ENCODE measurements at places on chromosomes 13 and 19.
A peak's percentile ranks its signal among the peaks of the same experiment; 100 is the strongest.

DNA sequence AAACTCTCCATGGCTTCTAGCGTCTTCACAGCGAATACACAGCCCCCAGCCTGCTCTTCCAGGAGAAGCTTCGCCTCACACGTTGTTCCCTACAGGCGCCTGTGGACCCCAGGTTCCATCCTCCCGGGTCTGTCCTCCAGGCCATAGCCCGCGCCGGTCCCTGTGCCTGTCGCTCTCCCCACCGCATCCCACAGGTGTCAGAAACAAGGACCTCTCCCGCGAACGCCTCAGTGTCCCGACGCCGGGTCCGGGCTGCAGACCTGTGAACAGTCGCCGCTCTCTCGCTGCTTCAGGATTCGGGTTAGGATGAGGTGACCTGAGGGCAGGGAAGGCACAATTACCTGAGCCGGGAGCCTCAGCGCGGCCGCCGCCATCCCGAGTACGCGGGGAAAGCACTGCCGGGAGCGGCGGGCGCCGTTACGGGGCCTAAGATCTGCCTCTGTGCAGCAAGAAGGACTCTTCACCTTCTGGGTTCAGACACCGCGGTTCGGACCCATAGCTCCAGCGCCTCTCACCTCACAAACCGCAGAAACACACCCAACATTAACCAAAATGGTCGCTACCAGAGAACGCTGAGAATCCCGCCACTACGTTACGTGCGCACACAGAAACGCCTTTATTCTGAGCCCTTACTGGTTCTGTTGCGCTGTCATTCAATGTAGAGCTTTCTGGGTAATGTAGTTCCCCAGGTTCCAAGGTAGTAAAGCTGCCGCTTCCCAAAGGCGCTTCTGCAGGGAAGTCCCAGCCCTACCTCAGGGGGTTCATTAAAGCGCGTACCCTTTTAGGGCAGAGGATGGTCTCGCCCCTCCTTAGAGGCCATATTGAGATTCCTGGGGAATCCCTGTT, at the start of gene ZNF418:
Gene ZNF418, minus strand, starts transcription at position 583 of the 846 bp plus-strand sequence. CDS start 1,580 bp downstream, outside the sequence.
- DNase-seq, result peak; percentile 70

GRCh38 chr19:45474606-45475521, 7.1 kb downstream of the FOSB start:
- no peak for DNase-seq

- DNase-seq, result no peak
Observed at GRCh38 chr19:9996541-9996940, 13.8 kb downstream of the COL5A3 start.

- DNase-seq, result no peak
Observed at GRCh38 chr13:85441975-85442374, 357.2 kb downstream of the SLITRK6 start.

DNA sequence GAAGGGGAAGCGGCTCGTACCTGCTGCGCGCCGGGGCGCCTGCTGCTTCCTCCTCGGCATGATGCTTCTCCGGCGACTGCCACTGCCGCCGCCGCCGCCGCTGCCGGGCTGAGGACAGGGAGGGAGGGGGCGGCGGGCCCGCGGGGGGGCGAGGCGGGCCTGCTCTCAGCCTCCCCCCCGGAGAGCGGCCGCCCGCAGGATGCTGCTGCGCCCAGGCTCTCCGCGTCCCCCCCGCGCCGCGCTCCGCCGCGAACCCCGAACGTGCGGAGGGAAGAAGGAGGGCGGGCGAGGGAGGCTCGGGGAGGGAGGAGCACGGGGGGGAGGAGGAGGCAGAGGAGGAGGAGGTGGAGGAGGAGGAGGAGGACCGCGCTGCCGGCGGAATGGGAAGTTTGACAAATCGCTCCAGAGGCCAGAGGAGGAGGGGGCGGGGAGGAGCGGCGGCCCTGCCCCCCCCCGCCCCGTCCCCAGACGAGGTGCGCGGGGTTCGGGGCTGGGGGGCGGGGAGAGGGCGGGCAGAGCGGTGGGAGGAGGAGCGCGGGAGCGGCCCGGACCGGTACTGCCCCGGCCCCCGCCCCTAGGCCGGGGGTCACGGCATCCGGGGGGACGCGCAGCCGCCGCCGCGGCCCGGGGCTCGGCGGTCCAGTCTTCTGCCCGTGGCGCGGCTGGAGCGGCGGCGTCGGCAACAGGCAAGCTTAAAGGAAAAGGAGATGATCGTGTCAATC, at the start of gene TSHZ3:
Gene TSHZ3, minus strand, starts transcription at position 277 of the 722 bp plus-strand sequence. Its CDS starts 217 bp downstream, at position 60.
- DNase-seq, result peak; percentile 85

- no peak for DNase-seq
Observed at GRCh38 chr19:33557196-33557595, 35.6 kb upstream of the PEPD start.

DNA sequence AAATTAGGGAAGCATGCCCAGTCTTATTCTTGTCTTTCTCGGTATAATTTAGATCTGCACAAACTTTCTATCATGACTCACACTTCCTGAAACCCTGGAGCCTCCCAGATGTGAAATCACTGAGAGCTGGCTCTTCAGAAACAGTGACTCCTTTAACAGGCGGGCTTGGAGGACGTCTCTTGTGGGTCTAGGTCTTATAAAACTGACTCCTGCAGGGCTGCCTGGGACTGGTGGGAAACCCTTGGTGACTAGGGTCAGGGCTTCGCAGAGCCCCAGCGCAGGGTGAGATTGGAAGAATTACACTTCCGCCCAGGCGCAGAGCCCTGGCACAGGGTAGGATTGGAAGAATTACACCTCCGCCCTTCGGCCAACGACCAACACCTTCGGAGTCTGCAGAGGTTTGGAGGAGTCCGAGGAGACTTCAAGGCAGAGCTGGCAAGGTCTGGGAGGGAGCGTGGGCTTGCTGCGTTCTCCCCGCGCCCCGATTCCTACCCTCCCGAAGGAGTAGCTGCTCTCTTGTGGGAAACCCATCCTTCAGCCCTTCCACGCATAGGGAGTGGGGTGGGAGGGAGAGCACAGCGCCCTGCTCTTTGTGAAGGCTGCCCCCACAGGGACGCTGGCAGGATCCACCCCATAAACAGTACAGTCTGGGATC, 43.4 kb upstream of the MAP3K10 start:
- DNase-seq, result peak; percentile 62

DNA sequence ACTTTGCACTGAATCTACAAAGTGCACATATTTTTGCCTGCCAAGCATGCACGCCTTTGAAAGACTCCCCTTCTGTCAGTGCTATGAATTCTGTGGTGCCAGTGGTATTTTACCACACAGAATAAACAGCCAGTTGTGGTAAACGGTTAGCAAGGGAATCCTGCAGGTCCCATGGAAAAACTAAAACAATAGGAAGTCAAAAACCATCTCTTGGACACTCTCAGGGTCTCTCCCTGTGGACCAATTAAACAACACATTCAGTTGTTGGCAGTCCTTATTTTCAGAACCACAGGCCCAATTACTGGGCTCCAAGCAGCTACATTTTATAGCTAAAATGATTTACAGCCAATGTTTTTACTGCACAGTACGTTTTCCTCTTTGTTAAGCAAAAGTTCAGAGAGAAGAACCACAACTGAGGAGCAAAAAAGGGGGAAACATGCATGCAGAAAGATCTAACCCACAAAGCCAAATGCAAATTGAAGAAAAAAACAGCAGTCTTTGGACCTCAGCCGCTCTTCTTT, 116.9 kb downstream of the KCTD12 start:
- no peak for DNase-seq

GRCh38 chr19:10339380-10339960, at the start of gene ICAM3:
ICAM3 (minus strand) TSS chr19:10339624; CDS start chr19:10339614, 10 bp downstream.
- DNase-seq, result no peak

DNA sequence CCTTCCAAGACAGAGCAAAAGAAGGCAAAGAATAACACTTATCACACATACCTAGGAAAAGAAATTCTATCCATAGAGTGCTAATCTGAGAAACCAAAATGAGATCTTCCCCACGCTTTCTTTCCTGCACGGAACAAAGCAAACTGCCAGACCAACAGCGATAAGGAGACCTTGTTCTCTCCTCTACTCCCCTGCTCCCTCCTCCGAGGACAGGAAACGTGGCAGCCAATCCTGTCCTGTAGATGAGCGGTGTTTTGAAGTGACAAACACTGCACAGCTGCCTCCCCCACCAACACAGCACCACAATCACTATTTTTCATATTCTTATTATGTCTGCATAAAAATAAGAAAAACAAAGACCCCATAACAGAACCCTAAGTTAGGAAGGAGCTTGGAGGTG, 113.9 kb upstream of the IRS2 start:
- no peak for DNase-seq

GRCh38 chr19:53910170-53910518, 1.1 kb downstream of the CACNG7 start:
- DNase-seq, result no peak

DNA sequence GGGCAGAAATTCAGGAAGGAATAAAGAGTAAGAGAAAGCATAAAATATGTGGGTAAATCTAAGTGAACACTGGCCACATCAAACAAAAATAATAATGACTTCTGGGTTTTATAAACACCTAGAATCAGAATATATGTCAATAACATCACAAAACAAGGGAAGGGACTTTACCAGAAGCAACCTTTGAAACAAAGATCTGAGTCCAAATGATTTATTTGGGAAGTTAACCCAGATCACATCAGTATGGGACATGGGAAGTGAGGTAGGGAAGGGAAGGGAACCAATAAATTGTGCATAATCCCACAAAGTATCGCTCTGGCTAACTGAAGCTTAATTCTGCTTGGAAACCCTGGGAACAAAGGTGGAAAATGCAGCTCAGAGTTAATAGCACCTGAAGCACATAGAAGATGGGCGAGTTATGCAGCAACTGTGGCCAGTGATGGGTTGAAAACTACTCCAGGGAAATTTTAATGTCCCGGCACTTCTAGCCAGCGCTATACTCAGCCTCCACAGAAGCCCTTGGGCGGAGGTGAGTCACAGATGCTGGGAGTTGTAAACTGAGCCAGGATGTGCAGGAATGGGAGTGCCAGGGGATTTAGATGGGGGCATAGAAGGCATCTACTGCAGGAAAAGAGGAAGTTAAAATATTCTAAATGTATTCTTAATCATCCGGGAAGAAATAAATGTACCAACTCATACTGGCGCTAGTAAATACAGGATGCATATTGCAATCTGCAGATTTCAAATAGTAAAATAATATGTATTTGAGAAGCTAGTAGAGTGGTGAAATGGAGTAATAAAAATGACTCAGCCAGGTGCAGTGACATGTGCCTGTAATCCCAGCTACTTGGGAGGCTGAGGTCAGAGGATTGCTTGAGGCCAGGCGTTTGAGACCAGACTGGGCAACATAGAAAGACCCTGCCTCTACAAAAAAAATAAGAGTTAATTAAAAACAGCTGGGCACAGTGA, 34.2 kb upstream of the CEBPG start:
- DNase-seq, result no peak

GRCh38 chr13:94664889-94665288, 47.5 kb downstream of the SOX21 start:
- no peak for DNase-seq

GRCh38 chr19:18905513-18906236, 9.7 kb upstream of the CERS1 start:
- DNase-seq, result no peak

DNA sequence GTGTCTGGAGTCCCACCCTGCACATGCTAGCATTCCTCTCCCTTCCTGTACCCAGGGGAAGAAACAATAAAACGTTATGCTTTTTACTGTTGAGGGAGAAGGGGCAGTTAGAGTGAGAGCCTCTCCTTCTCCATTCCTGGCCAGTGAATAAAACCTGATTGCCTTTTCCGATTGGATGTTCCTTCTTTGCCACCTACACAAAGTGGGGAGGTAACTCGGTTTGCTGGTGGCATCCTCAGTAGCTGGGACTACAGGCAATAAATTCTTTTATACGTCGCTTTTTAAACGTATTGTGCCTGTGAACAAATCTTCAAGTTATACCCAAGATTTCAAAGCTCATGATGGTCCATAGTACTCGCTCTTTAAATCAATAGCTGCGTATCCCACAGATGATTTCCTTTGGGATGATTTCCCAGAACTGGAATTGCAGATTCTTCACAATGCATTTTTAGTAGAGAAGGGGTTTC, 660 bp upstream of the MVB12A start:
- no peak for DNase-seq

GRCh38 chr13:20997301-20998161, 63.9 kb downstream of the LATS2 start:
- peak; percentile 93 for DNase-seq

- no peak for DNase-seq
Observed at GRCh38 chr13:113143466-113144254, 14.8 kb upstream of the PROZ start.

DNA sequence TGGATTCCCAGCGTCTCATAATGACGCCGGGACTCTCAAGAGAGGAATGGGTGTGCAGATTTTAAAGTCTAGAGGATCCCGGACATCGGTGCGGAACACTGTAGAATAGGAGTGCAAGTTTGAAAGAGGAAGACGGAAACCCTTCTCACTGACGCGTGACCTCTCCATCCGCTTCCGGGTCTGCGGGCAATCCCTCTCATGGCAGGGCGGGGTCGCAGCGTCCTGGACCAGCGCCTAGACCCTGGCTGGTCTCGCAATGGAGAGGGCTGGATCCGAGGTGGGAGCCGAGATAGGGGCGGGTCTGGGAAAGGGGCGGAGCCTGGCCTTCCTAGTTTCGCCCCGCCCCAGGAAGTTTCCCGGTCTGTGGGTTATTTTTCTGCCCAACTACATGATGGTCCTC, 4.6 kb upstream of the ZNF845 start:
- peak; percentile 34 for DNase-seq

- DNase-seq, result no peak
Observed at GRCh38 chr13:44198826-44199225, 174.8 kb upstream of the SERP2 start.

DNA sequence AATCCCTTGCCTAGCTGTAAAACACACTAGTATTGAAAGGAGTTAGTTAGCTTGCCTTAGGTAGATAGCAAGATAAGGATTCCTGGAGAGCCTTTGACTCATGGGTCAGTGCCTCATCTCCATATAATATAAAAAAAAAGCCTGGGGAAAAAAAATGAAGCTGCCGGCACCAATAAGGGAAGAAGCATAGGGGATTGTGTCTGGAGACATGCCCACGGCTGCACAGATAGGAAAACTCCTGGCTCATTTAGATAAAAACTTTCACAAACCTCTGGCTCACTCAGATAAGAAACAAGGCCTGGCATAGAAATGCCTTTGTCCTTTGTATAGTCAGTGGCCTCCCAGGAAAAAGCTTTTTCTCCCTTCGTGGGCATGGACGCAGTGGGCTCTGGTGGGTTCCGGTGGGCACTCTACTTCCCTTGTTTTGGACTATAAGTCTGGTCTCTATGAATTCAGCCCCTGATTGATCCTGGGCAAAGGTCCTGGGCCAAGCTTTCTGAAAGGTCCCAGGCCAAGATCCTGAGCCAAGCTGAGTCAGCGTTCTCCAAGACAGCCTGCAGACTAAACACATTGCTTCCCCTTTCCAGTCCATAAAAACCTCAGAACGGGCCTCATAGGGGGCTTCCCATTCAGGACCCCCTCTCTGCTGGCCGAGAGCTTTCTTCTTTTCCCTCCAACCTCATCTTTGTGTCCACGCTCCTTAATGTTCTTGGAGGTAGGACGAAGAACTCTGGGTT, 4.9 kb upstream of the OR7A17 start:
- DNase-seq, result no peak
